ENCODE measurements at places on chromosomes 2 and 18. TPM values are rescaled to one million over a fixed set of nuclear protein-coding genes. Genes with fewer than 3 reads are reported as not detected.

DNA sequence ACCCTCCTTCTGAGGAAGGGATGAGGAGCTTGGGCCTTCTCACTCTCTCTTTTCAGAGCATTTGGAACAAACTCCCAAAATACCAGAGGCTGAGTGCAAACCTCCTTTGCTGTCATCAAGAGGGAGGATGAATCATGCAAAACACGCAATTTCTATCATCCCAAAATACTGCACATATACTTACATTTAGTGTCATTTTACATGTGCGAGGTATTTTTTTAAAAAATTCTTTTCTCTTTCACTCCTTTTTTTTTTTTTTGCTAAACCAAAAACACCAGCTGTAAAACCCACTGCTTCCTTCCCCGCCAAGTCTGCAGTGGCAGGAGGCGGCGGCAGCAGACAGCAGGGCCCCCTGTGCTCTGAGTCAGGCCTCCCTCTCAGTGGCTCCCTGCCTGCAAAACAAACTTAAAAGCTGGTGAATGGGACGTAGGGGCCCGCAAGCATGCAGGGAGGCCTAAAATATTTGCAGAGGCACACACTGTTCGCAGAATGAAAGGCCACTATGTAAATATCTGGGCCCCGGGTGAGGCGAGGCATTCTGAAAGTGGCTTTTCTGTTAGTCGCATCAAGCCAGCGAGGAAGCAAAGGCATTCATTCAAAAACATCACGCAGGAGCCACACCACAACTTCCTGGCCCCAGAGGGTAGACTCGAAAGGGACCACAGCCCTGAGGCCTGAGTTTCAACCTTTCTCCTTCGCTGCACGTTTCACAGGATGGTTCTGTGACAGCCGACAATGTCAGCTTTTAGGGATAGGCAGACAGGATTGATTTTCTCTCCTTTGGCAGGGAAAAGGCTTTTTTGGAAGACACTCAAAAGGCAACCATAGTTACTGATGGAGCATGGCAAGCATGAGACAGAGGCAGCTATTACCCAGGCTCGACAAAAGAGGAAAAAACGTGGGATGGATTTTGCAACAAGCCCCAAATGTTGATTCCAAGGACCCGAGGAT lies 73.4 kb downstream of the ACTR2 start:
- DNase-seq: peak; percentile 67

DNA sequence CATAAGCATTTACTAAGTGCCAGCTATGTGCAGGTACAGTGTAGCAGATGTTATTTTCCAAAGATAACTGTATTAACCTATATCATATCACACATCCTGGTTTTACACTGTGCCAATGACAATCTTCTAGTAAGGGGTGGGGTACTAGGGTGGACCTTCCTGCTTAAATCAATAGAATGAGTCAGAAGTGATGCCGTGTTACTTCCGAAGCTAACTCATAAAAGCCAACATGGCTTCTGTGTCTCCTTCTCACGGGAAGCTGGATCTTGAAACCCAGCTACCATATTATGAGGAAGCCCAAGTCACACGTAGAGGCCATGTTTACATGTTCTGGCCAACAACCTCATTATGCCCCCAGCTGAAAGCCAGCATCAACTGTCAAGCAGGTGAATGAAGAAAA lies 59.1 kb downstream of the MRPL33 start:
- no peak for DNase-seq

GRCh38 chr2:173483137-173483536 lies 128.5 kb downstream of the CDCA7 start:
- DNase-seq: no peak

DNA sequence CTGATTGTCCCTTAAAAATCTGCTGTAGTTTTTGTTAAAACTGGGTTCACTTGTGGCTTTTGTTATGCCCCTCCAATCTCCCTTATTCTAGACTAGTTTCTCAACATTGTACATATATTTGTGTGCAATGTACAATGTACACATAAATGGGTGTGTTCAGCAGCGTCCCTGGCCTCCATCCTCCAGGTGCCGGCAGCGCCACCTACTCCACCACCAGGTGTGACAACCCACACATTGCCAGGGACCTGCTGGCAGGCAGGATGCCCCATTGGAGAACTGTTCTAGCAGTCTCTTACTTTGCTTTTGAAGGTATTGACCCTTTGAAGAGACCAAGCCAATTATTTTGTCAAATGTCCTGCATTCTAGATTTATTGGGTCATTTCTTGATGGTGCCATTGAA lies 75.4 kb downstream of the SH3RF3 start:
- DNase-seq: no peak

DNA sequence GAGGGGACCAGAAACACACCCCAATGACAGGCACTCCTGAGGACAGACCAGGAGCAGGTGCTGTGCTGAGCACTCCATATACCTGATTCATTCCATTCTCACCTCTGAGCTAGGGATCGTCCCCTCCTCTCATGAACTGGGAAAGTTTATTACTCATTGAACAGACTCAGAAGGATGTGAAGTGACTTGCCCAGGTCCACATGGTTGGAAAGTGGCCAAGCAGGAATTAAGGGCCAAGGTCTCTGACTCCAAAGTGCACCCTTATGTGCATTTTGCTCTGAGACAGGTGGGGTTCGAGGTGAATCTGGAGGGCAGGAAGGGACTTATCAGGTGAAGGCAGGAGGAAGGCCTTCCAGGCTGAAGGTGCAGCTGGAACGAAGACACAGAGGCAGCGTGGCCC lies 25.1 kb upstream of the PLB1 start:
- DNase-seq: no peak

- no peak for DNase-seq
These were observed 42.5 kb downstream of the APOB start for GRCh38 chr2:21001225-21001946.

GRCh38 chr2:54336977-54337255 lies 80.9 kb upstream of the TSPYL6 start:
- no peak for DNase-seq

DNA sequence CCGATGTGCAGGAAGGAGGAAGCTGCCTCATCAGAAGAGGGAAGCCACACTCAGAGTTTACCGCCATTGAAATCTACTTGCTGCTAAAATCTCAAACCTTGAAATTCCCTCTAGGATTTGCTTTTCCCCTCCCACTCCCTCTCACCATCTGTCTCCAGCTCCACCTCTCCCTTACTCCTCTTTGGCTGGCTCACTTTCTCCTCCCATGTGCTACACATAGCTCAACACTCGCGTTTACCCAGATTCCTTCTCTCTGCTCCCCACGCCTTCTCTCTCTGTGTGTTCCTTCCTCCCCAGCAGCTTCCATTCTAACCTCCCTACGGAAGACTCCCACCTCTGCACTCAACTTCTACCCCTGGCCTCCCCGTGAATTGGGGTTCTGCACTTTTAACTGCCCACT lies 143.1 kb downstream of the DNER start:
- no peak for DNase-seq

- DNase-seq: no peak
These were observed 114.2 kb downstream of the PTPRM start for GRCh38 chr18:7681298-7681697.

- DNase-seq: peak; percentile 46
These were observed 42.9 kb downstream of the SRBD1 start for GRCh38 chr2:45567974-45568789.

DNA sequence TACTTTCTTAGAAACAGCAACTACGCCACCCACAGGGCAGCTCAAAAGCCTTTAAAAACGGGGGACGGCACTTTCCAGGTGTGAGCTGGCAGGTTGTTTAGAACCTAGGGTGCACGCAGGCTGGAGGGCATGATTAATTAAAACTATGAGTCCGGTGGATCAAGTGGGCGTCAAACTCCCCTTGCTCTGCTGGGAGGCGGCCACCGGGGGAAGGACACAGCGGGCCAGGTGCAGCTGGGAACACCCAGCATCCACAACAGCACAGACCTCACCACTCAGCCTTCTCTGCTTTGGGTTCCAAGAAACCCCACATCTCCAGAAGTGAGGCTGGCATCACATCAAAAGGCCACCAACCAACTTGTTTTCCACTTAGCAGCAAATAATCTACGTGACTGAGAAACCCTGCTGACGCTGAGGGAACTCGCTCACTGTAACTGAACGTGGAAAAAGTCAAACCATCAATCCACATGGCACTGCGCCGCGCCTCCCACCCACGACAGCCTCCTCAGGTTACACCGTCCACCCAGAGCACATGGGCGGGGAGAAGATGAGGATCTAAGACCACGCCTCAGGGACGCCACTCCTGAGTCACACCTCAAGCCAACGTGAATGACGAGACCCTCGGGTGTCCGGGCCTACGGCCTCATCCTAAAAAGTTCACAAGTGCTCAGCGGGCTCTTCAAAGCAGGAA lies 118.2 kb downstream of the ZNF516 start:
- DNase-seq: no peak

DNA sequence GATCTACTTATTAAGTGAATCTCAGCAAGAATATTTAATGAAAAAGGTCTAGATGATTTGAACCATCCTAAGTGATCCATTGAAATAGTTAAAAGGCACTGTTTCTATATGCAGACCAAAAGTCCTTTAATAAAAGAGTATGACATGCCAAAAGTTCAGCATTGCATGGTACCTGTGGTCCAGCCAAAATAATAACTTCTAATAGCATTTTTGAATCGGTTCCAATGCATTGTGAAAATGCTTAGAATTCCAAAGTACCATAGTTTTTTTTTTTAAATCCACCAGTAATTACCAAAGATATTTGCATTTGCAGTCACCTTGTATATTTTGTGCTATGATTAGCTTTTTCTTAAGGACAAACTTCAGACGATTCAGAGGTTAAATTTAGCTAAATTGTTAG lies 79.9 kb downstream of the NYAP2 start:
- peak; percentile 61 for DNase-seq

GRCh38 chr2:97871096-97871780 lies 124.5 kb downstream of the TMEM131 start:
- DNase-seq: peak; percentile 86

DNA sequence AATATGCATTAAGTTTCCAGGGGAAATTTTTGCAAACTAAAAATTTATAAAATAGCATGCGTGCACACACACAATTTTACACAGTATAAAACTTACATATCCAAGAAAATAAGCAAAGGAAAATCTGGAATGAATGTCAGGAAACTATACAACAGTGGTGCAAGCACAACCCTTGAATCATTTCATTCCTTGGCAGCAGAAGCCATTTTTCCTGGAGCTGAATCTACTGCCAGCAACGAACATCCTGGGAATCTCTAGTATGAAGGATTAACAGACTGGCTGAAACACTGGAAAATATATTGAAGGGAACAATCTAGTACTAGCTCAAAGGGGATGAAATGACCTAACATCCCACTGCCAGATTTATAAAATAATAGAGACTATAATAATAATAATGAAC lies 235.3 kb downstream of the DYM start:
- DNase-seq: no peak

DNA sequence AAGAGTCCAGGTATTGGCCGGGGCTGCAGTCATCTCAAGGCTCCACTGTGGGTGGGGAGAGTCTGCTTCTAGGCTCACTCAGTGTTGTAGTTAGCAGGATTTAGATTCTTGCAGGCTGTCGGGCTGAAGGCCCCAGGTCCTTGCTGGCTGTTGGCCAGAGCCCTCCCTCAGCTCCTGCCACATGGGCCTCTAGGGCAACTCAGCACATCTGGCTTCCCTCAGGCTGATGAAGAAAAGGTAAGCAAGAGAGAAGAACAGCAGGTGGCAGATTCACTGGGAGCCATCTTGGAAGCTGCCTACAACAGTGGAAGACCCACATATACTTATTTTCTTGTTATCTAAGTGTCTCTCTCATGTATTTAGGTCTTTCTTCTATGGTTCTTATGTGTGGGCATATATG lies 4.3 kb downstream of the MRPS9 start:
- no peak for DNase-seq

DNA sequence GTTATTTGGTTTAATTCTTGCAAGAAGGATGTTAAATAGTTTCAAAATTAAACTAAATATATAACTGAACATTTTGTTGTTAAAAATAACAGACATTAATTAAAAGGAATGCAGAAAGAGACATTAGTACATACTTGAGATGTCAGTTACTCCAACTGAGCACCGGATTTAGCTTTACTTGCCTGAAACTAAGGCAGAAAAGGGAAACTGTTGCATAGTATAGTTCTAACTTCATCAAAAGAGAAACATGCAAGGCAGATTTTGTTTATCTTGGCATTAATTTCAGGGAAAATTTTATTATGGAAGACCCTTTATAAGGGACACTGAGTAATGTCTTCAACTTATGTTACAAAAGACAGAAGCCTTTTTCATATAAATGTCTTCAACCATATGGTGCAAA lies 218.3 kb downstream of the STK39 start:
- DNase-seq: no peak

- DNase-seq: peak; percentile 57
These were observed 222.9 kb downstream of the PTPRM start for GRCh38 chr18:7789856-7790552.

DNA sequence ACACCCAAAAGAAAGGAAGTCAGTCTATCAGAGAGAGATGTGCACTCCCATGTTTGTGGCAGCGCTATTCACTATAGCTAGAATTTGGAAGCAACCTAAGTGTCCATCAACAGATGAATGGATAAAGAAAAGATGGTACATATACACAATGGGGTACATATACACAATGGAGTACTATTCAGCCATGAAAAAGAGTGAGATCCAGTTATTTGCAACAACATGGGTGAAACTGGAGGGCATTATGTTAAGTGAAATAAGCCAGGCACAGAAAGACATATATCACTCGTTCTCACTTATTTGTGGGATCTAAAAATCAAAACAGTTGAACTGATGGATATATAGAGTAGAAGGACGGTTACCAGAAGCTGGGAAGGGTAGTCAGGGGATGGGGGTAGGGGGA lies 99.9 kb upstream of the ZNF516 start:
- DNase-seq: no peak

GRCh38 chr2:45984896-45985473 lies 312.2 kb upstream of the EPAS1 start:
- no peak for DNase-seq

DNA sequence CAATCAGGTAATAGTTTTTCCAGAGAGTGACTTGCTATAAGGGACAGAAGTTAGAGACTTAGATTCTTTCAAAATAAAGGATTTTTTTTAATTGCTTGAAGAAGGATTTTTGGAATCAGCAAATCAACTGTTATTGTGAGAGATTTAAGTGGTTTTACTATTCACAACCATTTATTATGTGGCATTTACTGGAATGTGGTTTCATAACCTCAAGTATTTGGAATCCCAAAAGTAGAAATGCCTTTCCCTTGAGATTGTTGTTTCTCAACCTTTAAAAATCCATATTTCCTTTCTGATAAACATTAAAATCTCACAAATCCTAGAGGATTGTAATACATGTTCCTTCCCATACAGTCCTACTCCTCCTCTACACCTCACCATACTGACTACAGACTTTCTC lies 5.0 kb downstream of the TANK start:
- DNase-seq: peak; percentile 47

- peak; percentile 11 for DNase-seq
These were observed 121.4 kb upstream of the MAP3K20 start for GRCh38 chr2:172953970-172954852.

- DNase-seq: peak; percentile 93
These were observed 11.7 kb upstream of the CNGA3 start for GRCh38 chr2:98334439-98335078.

METTL4 gene
- 7.9 TPM for total RNA-seq

CHPF gene
- total RNA-seq: 117 TPM

POTEJ gene
- total RNA-seq: not detected

EVX2 gene
- total RNA-seq: not detected

AQP12A gene
- total RNA-seq: not detected

ABCG8 gene
- not detected for total RNA-seq

KCNJ3 gene
- not detected for total RNA-seq

RUFY4 gene
- total RNA-seq: not detected
